ENCODE measurements at places on chromosomes 7 and 10. TPM values are rescaled to one million over a fixed set of nuclear protein-coding genes. Genes with fewer than 3 reads are reported as not detected.

The NUP205 gene
- total RNA-seq = 111 TPM

The HTRA1 gene
- total RNA-seq = not detected

The JMJD1C gene
- total RNA-seq = 65.1 TPM

The MAT1A gene
- total RNA-seq = not detected

The NEUROD6 gene
- total RNA-seq = not detected

The ACSM6 gene
- not detected for total RNA-seq

The INHBA gene
- total RNA-seq = not detected

The LAMB4 gene
- total RNA-seq = not detected

DNA sequence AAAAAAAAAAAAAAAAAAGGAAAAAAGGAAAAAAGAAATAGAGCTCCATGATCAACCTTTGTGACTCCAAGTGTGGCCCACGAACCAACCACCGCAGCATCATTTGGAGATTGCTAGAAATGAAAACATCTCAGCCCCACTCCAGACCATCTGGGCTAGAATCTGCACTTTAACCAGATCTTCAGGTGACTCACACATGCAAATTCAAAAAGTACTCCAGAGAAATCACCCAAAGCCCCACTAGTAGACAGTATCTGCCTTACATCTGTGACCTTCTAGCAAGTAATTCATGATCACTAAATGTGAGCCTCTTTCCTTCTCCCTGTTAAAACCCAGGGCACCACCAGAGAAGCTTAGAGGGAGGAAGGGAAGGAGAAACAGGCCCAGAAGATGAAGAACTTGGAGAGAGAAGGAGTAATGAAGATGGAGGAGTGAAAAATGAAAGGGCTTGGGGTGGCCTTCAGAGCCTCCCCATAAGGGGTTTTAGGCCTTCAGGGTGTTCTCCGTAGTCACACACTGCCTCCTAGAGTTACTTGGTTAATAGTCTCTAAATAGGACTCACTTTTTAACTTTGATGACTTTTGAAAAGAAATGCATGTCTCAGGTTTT lies 94.0 kb downstream of the SLC37A3 start:
- peaks cover 1% of the 10 kb centered on the region for H3K27me3 ChIP-seq
- H3K36me3 ChIP-seq = no peaks in the 10 kb centered on the region
- no peak overlapping the region for H3K4me3 ChIP-seq
- peak; percentile 62 for DNase-seq

GRCh38 chr7:30817371-30817767 lies 46.2 kb downstream of the MINDY4 start:
- no peak overlapping the region for H3K4me3 ChIP-seq
- no peaks in the 10 kb centered on the region for H3K27me3 ChIP-seq
- no peaks in the 10 kb centered on the region for H3K36me3 ChIP-seq
- no peaks in the 10 kb centered on the region for H3K4me1 ChIP-seq
- no peak for DNase-seq
- H3K27ac ChIP-seq = no peak overlapping the region

- H3K4me3 ChIP-seq = no peak overlapping the region
- peaks cover 29% of the 10 kb centered on the region for H3K27me3 ChIP-seq
- H3K4me1 ChIP-seq = peaks cover 8% of the 10 kb centered on the region
- H3K36me3 ChIP-seq = peaks cover 2% of the 10 kb centered on the region
Measured at GRCh38 chr10:22258471-22258870, 40.7 kb upstream of the EBLN1 start.

DNA sequence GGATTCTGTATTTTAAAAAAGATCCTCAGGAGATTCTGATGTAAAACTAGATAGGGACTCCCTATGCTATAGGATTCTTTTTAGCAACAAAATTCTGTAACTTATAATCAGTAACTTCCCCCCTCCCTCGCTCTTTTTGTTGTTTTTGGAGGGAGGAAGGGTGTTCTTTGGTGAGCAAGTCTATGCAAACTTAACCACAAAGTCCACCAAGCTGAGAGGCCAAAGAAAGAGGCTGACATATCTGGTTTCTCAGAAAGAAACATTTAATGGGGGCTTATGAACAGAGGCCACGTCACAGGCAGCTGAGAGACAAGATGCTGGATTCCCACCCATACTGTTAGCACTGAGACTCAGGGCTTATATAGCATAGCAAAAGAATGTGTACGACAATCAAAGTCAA lies 14.3 kb upstream of the ABCB5 start:
- H3K4me1 ChIP-seq = no peaks in the 10 kb centered on the region

DNA sequence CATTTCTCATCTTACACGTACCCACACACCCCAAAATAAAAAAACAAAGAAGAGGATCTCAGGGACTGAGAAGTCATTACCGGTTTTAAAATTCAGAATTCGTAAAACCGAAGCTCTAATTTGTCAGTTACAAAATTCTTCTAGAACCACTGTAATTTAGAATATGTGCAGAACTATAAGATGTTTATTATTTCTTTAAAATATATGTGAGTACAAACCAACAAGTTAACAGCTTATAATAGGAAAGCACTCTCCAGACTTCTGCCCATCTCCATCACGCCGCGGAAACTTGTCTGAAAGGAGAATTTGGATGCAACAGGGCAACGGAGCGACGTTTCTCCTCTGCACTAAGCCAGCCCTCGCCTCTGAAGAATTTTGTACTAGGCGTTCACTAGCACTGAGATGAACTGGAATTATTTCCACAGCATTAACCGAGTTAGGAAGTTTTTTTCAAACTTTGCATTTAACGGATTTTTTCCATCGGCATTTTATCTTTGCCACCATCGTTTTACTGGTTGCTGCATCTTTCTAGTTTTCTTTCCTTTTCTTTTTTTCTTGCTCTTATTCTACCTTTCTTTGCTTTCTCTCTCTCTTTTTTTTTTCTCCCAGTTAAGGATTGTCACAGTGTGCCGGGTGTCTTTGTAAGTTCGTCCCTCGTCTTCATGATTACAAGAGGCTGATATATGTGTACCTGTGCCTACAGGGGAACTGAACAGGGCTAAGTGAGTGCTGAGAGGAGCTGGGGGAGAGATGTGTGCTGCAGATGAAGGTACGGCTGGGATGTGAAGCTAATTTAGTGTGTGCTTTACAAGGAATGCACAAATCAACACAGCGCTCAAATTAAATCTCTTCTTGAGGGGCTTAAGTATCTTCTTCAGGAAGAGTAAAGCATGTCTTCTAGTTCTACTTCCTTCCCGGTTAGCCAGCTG lies 295.9 kb upstream of the NFE2L3 start:
- peaks cover 42% of the 10 kb centered on the region for H3K4me1 ChIP-seq
- no peak overlapping the region for H3K27ac ChIP-seq
- no peak for DNase-seq
- no peak overlapping the region for H3K4me3 ChIP-seq

DNA sequence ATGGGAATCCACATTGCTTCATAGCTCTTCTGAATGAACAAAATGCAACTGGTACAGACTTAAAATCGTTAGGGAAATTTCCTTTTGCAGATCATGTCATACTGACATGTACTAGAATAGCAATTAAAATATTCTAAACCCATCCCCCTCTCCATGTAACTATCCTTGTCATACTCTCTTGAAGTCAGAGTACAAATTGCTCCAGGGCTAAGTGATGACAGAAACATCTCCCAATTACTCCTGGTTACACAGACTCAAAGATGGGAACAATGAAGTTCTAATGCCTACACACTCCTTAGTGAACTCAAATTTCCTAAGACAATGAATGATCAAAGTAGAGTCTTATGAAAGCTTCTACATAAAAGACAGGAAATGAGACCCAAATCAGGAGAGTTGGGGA lies 87.2 kb downstream of the PDE1C start:
- no peaks in the 10 kb centered on the region for H3K4me1 ChIP-seq
- DNase-seq = no peak
- no peak overlapping the region for H3K4me3 ChIP-seq
- H3K36me3 ChIP-seq = no peaks in the 10 kb centered on the region

DNA sequence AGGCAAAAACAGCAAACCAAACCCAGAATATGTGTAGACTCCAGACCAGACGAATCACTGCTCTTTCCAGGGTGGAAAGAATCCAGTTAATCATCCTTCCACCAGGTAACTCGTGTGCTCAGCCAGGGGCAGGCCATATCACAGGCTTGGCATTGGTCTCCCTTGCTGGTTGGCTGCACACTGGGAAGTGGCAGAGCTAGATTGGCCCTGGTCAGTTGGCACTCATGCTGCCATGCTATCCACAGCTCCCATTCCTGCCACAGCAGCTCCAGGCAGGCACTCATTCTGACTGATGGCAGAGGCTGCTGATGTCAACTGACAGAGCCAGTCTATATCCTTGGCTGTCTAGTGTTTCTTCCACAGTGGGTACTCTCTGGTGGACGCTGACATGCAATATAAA lies 9.7 kb upstream of the GDF10 start:
- no peak overlapping the region for H3K4me3 ChIP-seq
- H3K36me3 ChIP-seq = peaks cover 3% of the 10 kb centered on the region
- H3K27ac ChIP-seq = no peak overlapping the region
- H3K27me3 ChIP-seq = peaks cover 6% of the 10 kb centered on the region
- DNase-seq = no peak

DNA sequence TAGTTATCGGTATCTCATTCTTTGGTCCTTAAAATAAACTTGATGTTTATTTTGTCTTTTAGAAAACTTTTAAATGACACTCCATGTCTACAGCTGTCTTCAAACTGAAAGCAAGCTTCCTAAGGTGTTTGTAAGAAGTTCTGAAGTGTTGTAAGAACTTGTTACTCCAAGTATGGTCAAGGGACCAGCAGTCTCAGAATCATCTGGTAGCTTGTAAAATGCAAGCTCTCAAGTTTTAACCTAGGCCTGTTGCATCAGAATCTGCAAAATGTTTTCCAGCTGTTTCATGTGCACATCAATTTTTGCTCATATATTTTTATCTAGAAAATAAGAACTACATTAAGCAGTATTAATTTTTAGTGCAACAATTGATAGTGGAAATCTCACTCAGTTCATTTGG lies 104.1 kb downstream of the THSD7A start:
- DNase-seq = no peak
- H3K36me3 ChIP-seq = no peaks in the 10 kb centered on the region
- H3K27ac ChIP-seq = no peak overlapping the region
- H3K4me3 ChIP-seq = no peak overlapping the region

- H3K4me1 ChIP-seq = no peaks in the 10 kb centered on the region
- H3K27ac ChIP-seq = no peak overlapping the region
- DNase-seq = no peak
- H3K27me3 ChIP-seq = no peaks in the 10 kb centered on the region
- no peaks in the 10 kb centered on the region for H3K36me3 ChIP-seq
Measured at GRCh38 chr7:14924398-14924797, 21.8 kb upstream of the DGKB start.

- DNase-seq = peak; percentile 5
- no peak overlapping the region for H3K4me3 ChIP-seq
Measured at GRCh38 chr10:80540981-80541750, 3.5 kb downstream of the SH2D4B start.

- no peaks in the 10 kb centered on the region for H3K36me3 ChIP-seq
- H3K27ac ChIP-seq = no peak overlapping the region
- H3K4me1 ChIP-seq = no peaks in the 10 kb centered on the region
- no peaks in the 10 kb centered on the region for H3K27me3 ChIP-seq
- H3K4me3 ChIP-seq = no peak overlapping the region
Measured at GRCh38 chr10:64648915-64649314, 1127.7 kb downstream of the REEP3 start.

DNA sequence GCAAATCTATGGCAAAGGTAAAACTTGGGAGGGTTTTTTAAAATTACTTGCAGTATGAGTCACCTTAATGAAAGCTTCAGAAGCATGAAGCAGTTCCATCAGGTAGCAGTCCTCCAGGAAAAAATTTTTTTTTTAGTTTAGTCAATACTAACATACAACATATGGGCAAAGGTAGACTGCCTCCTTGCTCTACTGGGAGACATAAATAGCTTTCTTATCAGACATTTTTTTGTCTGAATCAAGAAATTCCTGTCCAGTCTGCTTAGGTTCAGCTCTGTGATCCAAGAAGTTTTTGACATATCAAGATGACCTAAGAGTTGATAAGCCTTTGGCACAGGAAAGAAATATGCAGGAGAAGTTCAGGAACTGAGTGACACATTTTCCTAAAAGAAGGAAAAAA lies 171.5 kb upstream of the TCF7L2 start:
- H3K4me1 ChIP-seq = no peaks in the 10 kb centered on the region
- H3K27me3 ChIP-seq = no peaks in the 10 kb centered on the region
- no peak overlapping the region for H3K27ac ChIP-seq
- H3K4me3 ChIP-seq = no peak overlapping the region
- no peak for DNase-seq

- no peaks in the 10 kb centered on the region for H3K36me3 ChIP-seq
- H3K4me1 ChIP-seq = peaks cover 3% of the 10 kb centered on the region
- H3K27me3 ChIP-seq = no peaks in the 10 kb centered on the region
- no peak for DNase-seq
- no peak overlapping the region for H3K4me3 ChIP-seq
- no peak overlapping the region for H3K27ac ChIP-seq
Measured at GRCh38 chr7:121447243-121447910, 51.3 kb upstream of the FAM3C start.

GRCh38 chr10:46028584-46029460 lies 1.6 kb downstream of the NCOA4 start:
- H3K4me1 ChIP-seq = peaks cover 65% of the 10 kb centered on the region
- H3K27ac ChIP-seq = peak overlapping the region; percentile 98
- DNase-seq = peak; percentile 58

DNA sequence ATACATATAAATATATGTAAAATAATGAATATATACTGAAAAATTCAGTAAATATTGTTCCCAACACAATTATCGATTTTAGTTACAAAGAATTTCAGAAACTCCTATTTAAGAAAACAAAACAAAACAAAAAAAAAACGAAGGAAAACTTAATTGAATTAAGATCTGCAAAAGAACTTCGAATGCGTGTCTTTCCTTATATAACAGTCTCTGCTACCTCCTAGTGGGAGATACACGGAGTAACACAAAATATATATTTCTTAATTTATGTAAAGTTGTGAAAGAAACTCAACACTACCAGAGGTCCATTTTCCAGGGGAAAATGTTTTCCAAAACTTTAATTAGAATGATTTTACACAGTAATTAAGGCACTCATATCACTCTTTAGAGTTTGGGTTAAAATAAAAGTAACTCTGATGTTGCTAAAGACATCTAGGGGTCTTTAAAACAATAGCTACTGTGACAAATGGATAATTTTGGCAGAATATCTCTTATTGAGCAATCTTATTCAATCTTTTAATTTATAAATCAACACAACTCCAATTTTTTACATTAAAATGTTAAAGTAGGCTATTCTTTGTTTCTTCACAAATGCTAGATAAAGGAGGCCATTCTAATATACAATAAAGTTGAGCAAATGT lies 41.6 kb downstream of the NEBL start:
- no peak for DNase-seq
- H3K4me1 ChIP-seq = no peaks in the 10 kb centered on the region
- H3K4me3 ChIP-seq = no peak overlapping the region
- no peaks in the 10 kb centered on the region for H3K27me3 ChIP-seq

- no peak overlapping the region for H3K4me3 ChIP-seq
- H3K4me1 ChIP-seq = no peaks in the 10 kb centered on the region
- H3K36me3 ChIP-seq = no peaks in the 10 kb centered on the region
- DNase-seq = peak; percentile 61
- no peak overlapping the region for H3K27ac ChIP-seq
- no peaks in the 10 kb centered on the region for H3K27me3 ChIP-seq
Measured at GRCh38 chr7:74417419-74417971, 36.2 kb upstream of the GTF2IRD1 start.

DNA sequence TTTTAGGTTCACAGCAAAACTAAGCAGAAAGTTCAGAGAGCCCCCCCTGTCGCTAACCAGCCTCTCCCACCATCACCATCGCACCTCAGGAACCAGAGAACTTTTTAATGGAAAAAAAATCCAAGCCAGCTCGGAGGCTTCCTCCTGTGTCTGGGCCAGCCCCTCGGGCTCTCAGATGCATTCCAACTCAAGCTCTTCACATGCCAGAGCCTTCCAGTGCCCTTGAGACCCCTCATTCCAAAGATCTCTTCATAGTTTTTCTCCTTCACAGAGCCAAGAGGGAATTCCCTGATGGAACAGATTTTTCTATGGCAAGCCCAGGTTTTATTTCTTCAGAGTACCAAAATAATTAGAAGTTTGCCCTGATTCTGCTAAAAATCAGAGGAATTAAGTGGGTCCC lies 153.4 kb upstream of the LANCL2 start:
- H3K4me3 ChIP-seq = no peak overlapping the region
- H3K27me3 ChIP-seq = no peaks in the 10 kb centered on the region
- no peaks in the 10 kb centered on the region for H3K4me1 ChIP-seq
- H3K27ac ChIP-seq = no peak overlapping the region
